Fibroblast of skin of right biceps (primary cell): ENCODE measurements at places on chromosomes 2 and 18.

DNA sequence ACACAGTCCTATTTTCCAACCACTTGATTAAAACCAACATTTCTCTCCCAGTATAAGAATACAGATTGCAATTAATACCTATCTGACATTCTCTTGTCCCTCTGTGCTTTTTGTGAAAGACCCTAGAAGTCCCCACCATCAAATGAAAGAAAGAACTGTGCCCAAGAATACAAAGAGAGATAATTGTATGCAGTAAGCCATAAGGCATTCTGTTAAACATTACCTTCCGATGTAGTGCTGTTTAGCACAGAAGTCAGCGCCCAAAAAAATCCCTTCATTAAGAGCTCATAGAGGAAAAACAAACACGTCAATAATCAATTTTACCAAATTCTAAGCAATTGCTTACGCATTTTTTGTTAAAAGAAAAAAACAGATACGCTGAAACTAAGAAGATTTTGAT is 41.1 kb downstream of the ZNF516 start:
- DNase-seq, result no peak

DNA sequence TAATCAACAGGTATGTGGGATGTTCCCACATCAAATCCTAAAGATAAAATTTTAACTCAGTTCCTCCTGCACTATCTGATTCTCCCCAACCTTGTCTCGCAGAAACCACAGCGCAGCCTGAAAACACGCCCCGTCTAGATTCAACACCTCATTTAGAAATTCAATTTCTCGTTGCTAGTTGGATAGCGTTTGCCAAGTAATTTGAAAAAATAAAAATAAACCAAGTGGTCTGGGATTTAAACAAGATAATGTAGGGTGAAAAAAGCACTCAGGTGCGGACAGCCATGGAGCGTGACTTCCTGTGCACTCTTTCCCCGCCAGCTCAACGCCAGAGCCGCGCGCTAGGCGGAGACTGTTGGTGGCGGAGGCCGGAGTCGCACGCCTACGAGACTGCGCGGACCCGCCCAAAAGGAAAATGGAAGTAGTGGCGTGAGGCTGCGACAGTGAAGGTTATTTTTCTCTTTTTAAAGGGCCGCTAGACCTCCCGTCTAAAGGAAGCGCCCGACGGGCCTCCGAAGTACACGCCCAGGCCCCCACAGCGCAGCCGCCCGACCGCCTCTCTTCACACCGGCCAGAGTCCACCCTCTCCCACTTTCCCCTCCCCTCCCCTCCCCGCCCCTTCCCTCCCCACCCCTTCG is 615 bp upstream of the CCNT2 start:
- DNase-seq, result no peak

- no peak for DNase-seq
Observed at GRCh38 chr2:200664770-200665494, 79.1 kb downstream of the AOX1 start.

DNA sequence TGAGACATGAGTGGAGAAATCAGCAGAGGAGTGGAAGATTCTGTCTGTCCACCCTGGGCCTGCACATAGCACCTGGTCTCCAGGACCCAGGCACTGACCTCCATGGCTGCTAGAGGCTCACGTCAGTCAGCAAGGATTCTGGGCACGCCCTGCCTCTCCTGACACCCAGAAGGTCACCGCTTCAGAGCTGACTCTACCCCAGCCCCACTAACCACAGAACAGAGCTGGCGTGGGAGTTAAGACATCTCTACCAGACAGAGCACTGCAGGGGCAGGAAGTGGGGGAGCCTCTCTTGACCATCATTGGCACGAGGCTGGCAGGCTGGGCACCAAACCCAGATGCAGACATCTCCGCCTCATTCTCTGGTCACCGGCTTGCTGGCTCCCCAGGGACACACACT is 3.0 kb downstream of the ADCY3 start:
- no peak for DNase-seq

GRCh38 chr2:201939453-201939941 is 94.2 kb upstream of the FZD7 start:
- peak; percentile 24 for DNase-seq

- DNase-seq, result no peak
Observed at GRCh38 chr18:35753306-35753910, 171.9 kb downstream of the GALNT1 start.

DNA sequence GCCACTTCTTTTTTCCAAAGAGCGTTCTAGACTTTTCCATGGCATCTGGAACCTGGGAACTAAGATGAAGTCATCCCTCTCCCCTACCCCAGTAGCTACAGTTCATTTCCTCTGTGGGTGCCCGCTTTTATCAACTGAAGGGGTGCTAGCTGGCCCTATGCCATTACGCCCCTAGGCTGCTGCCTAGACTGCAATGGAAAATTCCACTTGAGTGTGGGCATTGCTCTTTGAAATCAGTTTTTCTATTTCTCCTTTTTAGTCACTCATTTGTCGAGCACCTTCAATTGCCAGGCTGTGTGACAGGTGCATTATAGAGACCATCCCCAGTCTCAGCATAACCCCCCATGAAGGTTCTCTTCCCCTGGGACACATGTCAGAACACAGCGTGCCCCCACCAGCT is 7.3 kb downstream of the TEX51 start:
- no peak for DNase-seq

- DNase-seq, result no peak
Observed at GRCh38 chr2:97664636-97664970, 759 bp upstream of the ACTR1B start.

DNA sequence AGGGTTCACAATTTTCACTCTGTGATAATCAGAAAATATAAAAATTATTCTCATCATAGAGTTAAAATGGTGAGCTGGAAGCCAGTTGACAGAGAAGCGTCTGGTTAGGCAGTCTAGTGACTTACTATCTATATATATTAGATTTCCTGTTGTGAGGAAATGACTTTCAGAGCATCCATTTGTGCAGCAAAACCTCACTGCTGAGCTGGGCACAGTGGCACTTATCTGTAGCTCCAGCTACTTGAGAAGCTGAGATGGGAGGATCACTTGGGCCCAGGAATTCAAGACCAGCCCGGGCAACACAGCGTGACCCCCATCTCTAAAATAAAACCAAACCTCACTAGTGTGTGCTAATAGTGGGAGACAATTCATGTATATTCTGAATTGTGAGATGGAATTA is 7.2 kb upstream of the KIAA2012 start:
- DNase-seq, result no peak

GRCh38 chr2:158172719-158173118 is 71.0 kb downstream of the UPP2 start:
- DNase-seq, result no peak

DNA sequence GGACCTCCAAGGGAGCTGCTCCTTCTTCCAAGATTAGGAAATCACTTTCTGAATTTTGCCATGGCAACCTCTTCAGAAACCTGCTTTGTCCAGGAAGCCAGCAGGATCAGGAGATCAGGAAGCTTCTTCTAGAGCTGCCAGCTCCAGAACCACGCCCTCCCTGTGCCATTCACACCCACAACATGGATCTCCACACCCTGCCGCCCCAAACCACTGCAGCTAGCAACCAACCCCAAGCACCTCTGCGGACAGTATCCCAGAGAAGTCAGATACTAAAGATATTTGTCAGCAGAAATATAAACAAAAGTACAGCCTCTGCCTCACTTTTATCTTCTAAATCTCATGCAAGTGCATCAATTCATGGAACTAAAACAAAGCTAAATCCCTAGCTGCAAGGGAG is 106.4 kb downstream of the VIT start:
- DNase-seq, result no peak

- peak; percentile 92 for DNase-seq
Observed at GRCh38 chr18:12031846-12032245, 50.5 kb downstream of the IMPA2 start.

- peak; percentile 21 for DNase-seq
Observed at GRCh38 chr2:94874277-94874997, 3.2 kb downstream of the TEKT4 start.

- no peak for DNase-seq
Observed at GRCh38 chr2:212987492-212987891, 163.9 kb downstream of the IKZF2 start.

- no peak for DNase-seq
Observed at GRCh38 chr2:172072303-172072702, 13.0 kb upstream of the DLX1 start.

GRCh38 chr2:238476258-238476657 is 49.5 kb downstream of the ASB1 start:
- DNase-seq, result no peak

GRCh38 chr18:2070631-2071030 is 500.7 kb downstream of the METTL4 start:
- no peak for DNase-seq

DNA sequence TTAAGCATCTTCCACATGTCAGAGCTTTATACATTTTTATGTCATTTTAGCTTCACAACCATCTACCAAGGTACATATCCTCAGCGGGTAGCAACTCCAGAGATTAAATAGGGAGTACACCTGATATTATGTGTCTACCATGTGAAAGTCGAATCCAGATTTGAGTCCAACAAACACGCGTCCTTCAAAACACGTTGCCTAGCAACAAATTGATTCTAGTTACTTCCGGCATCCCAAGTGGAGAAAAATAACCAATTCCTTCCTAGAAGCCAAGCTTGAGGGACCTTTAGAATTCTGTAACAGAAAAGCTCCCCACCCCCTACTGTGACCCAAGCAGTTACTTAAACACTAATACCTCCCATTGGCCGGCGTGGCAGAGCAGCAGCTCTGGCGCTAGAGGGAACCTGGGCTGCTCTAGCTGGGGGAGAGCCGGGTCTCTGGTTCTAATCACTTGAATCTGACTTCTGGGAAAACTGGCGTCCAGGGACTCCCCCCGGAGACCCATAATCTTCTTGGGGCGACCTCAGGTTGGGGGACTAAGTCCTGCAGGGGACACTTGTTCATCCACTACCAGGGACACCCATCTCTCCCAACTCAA is at the start of gene ERICH2:
Gene ERICH2, plus strand, starts transcription at position 371 of the 598 bp plus-strand sequence. CDS start 304 bp downstream, outside the sequence.
- peak; percentile 63 for DNase-seq

GRCh38 chr2:43460611-43461365 is 135.1 kb downstream of the THADA start:
- peak; percentile 25 for DNase-seq

- no peak for DNase-seq
Observed at GRCh38 chr2:127893494-127893893, 7.7 kb upstream of the AMMECR1L start.

DNA sequence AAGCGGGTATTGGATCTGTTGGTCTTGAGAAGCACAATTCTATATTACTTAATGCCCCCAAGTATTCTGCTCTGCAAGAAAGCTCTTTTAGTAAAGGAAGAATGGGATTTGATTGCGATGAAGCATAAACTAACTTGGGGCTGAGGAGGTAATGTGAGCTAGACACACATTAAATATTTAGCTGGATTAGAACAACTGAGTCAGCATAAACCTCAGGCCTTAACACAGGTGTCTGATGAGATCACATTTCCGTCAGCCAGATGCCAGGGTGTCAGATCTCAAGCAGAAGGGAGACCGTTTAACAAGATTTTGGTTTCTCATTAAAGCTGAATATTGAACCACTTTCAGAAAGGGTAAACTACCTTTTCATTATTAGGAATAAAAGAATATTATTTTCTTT is 94.5 kb downstream of the GYPC start:
- DNase-seq, result no peak

- DNase-seq, result no peak
Observed at GRCh38 chr2:128449226-128450061, 130.8 kb upstream of the HS6ST1 start.

DNA sequence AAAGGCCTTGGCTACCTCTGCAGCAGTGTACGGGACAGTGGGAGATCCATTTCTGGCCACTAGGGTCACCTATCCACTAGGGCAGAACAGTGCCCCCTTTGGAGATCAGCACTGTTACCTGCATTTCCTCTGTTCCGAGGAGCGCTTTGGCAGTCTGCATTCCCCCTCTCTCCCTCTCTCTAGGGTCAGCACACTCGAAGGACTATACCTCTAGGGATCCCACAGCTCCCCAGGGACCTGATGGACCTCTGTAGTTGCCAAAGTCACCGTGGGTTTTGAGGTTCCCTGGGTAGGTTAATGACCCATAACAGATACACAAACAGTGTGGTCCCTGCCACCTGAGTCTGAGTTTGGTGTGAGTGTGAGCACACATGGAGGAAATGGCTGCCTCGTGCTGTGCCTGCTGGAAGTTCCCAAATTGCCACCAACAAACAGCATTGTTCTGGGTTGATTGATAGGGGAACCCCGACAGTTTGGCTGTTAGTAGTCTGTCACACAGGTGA is 99.8 kb upstream of the VWC2L start:
- DNase-seq, result no peak

GRCh38 chr2:110678457-110679336 is 834 bp upstream of the BUB1 start:
- DNase-seq, result peak; percentile 16

GRCh38 chr2:241680827-241681599 is 5.6 kb downstream of the DTYMK start:
- peak; percentile 82 for DNase-seq

DNA sequence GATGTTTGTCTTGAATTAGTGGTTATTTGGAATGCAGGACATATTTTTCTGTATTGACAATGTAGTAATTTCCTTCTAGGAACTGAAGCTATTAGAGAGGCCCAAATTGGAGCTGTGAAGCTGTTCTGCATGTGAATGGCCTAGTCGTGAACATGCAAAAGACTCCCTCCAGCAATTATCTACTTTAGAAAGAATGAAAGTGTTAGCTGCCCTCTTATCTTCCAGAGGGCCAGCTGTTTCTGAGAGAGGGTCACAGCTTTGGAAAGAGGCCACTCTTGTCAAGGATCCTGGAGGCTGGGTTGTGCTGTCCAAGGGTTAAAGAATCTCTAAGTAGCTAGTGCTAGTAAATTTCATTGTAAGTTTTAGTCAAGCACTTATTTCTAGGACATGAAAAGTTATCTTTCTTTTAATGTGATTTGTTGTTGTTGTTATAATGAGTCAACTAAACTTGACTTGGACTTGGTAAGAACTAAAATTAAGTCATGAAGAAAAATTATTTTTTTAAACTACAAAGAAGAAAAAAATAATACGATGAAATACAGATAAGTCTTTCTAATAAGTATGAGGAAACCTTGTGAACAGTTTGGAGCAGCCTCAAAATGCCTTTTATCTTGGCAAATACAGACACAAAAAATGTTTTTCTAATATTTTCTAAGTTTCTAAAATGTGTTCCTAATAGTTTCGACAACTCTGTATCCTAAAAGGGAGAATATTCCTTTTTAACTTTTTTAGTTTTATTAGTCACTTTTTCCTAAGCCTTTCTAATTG is 36.8 kb downstream of the DPP4 start:
- DNase-seq, result no peak

GRCh38 chr2:203973000-203973399 is 36.4 kb downstream of the ICOS start:
- DNase-seq, result no peak

GRCh38 chr2:224908818-224909217 is 133.4 kb downstream of the DOCK10 start:
- no peak for DNase-seq

- peak; percentile 33 for DNase-seq
Observed at GRCh38 chr2:25042321-25043240, 705 bp downstream of the EFR3B start.

GRCh38 chr2:210203147-210203546 is 22.1 kb downstream of the ACADL start:
- no peak for DNase-seq

- no peak for DNase-seq
Observed at GRCh38 chr2:128317181-128317898, 1.3 kb downstream of the HS6ST1 start.

- no peak for DNase-seq
Observed at GRCh38 chr2:233325814-233326213, 18.2 kb downstream of the SAG start.
